Astrocyte of the spinal cord (primary cell): ENCODE measurements at places on chromosomes 5 and 9.

DNA sequence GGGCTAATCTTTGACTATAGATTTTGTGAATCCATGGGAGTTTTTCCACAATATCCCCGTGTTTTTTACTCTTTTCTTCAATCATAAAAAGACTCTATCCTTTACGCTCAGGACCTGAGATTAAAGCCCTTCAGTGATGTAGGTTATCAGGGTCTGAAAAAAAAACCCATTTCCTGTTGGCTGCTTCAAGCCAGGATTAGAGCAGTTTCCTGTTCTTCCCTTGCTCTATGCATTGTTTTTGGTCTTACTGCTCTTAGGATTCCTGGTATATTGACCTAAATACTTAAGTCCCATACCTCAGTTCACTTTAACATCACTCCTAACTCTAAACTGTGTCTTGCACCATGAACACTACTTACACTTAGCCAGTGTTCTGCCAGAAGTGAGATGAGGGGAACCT is 319.3 kb upstream of the CHD1 start:
- no peak for DNase-seq

- DNase-seq, result no peak
Observed at GRCh38 chr5:163502521-163502920, 2.9 kb upstream of the MAT2B start.

DNA sequence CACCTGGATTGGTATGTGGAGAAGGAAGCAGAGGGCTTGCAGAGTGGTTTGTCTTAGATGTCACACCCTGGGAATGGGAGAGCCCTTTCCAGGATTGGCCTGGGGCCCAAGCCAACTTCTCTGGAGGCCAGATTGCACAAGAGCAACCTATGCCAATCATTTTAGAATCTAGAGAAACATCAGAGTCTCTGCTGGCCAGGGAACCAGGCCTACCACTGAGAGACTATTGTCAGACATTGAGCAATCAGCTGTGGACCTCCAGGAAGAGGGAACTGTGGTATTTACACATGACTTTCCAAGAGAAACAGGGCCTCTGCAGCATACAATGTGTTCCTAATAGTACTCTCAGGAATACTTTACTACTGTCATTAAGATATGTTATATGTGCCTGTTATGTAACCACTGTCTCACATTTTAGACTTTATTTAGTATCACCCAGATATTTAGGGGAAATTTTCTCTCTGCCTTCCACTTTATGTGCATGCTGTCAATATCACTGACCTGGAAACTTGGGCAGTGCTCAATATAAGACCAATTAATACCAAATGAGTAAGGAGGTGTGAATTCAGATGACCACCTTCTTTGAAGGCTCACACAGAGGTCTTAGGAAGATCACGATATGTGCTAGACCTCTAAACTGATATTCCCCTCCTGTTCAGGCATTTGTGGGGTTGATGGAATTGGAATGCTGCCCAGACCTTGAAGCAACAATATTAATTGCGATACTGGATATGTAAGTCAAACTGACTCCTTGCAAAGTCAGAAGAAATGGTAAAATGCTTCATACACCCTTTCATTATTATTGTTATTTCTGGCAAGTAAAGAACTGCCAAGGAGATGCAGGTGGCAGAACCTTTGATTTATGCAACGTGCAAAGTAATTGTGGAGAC is 20.5 kb upstream of the CCL28 start:
- peak; percentile 86 for DNase-seq

DNA sequence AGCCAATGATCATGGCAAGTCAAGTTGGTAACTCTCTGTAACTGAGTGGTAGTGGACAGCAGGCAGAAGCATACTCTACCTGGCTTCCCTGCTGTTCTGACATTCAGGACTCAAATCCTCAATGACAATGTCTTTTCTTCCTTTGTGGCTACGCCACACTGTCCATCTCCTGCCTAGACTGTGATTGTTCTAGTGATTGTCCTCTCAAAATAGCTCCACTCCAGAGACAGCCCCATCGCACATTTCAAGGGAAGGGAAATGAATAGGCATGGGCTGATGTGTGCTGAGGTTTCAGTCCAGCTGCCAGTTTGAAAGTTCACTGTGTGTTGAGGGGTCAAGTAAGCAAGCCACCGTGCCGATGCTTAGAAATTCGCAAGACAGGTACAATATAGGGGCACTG is 227.0 kb upstream of the WWC1 start:
- DNase-seq, result no peak

DNA sequence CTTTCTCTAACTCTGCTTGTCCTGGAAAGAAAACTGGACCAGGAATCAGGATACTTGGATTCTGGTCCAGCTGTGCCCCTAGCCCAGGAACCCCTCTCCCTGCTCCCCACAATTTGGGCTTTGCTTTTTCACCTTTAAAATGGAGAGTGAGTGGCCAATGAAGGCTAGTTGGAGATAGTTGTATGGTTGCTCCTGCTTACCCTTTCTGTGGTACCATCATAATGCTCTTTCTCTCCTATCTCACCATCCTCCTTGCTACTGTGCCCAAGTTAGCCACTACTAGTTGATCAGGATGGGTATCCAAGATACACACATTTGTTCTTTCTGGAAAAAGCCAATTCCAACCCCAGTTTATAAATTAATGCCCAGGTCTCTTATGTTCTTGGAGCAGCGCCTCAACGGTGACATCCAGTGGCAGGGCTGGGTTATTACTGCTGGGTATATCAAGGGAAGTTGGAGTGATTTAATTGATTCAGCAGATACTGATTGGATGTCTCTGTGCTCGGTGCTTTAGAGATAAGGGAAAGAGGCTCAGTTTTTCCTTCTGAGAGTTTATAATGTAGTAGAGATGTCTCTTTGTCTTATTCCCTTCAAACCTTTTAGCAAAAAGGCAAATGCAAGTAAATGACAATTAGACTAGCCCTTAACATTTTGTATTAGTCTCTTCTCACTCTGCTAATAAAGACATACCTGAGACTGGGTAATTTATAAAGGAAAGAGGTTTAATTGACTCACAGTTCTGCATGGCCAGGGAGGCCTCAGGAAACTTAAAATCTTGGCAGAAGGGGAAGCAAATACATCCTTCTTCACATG is 38.5 kb downstream of the FAXDC2 start:
- DNase-seq, result peak; percentile 74

- no peak for DNase-seq
Observed at GRCh38 chr5:102582696-102583095, 83.9 kb upstream of the SLCO6A1 start.

DNA sequence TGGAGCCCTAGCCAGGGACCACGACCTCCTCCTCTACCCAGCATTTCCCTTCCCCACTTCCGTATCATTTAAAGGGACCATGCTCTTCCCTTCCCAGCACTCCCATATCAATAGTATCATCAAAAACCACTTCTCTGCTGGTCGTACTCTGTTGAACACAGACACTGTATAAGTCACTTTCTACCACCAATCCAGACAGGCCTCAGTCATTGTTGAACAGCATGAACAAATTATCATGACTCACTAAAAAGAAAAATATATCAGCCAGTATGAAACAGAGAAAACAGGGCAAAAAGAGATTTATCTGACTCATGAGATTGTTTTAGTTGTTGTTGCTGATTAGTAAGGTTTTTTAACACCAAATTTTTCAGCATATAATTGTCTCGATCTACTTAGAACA is 89.8 kb downstream of the CDKN2A start:
- peak; percentile 66 for DNase-seq

- peak; percentile 95 for DNase-seq
Observed at GRCh38 chr9:127555840-127556820, 55.9 kb upstream of the STXBP1 start.

DNA sequence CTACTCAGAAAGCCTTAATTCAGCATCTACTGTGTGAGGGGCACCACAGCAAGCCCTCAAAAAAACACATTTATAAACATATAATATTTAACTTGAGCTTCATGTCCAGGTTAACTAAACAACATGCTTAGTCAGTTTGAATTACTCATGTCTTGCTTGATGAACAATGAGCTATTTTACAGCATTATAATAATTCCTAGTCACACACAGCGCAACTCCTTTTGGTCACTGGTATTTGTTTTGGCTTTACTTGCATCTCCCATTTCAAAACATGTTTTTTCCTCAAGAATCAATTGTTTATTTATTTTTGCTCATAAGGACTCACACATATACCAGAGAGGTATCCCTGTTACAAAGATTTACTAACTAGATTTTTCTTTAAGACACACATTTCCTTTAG is 616.7 kb upstream of the DAB2 start:
- peak; percentile 7 for DNase-seq

GRCh38 chr5:98916540-98916939 is 12.3 kb downstream of the CHD1 start:
- no peak for DNase-seq

GRCh38 chr5:83368835-83369234 is 102.7 kb upstream of the VCAN start:
- DNase-seq, result no peak

GRCh38 chr5:72392326-72392733 is 72.2 kb downstream of the PTCD2 start:
- DNase-seq, result peak; percentile 48

DNA sequence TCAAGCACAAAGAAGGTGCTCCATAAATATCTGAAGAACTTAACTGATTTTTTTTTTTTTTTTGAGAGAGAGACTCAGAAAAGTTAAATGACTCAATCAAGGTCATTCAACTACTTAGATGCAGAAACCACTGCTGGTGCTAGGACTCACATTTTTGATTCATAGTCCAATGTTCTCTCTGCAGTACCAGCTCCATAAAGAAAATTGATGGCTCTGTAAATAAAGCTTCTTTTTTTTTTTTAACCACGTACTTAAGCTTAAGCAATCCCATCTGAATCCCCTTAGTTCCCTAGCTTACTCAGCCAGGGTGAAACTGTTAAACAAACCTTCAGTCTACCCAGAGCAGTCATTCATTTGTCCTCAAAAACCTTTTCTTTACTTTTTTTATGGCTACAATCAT is 657.0 kb upstream of the WWC1 start:
- DNase-seq, result peak; percentile 94
